ENCODE measurements at places on chromosomes 3 and 15.

GRCh38 chr3:131338948-131339640 is 42.5 kb upstream of the NUDT16 start:
- no peak for DNase-seq

DNA sequence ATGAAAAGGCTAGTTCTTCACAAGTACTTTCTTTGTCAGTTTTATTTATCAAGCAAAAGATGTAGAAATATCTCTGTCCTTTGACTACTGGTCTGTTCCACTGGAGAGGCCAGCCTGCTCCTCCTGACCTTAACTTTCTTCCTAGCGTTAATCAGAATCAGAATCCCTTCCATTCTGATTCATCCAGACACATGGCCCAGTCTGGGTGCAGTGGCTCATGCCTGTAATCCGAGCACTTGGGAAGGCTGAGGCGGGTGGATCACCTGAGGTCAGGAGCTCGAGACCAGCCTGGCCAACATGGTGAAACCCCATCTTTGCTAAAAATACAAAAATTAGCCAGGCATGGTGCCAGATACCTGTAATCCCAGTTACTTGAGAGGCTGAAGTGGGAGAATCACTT is 32.0 kb upstream of the MANF start:
- no peak for DNase-seq

DNA sequence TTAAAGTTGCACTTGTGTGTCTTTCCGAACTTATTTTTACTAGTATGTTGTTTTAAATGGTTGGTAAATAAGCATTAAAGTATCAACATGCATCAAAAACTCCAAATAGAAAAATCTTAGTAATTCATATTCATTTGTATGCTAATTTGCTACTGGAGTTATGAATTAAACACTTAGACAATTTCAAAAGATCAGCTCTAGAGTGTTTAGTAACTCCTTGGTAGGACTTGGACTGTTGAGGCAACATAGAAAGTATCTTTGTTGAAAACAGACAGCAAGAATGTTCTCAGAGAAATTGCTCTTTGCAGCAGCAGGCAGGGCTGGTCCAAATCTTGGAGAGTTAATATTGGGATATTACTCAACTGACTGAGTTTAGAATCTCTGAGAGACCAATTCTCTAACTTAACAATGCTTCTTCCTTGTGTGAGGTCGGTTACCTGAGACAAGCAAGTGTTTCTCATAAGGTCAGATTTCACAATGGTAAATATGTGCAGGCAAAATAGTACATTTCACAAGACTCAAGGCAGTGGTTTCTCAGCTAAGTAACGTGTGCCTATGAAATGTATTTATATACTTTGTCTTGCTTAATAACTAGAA is 147.8 kb upstream of the IL12A start:
- DNase-seq = no peak

DNA sequence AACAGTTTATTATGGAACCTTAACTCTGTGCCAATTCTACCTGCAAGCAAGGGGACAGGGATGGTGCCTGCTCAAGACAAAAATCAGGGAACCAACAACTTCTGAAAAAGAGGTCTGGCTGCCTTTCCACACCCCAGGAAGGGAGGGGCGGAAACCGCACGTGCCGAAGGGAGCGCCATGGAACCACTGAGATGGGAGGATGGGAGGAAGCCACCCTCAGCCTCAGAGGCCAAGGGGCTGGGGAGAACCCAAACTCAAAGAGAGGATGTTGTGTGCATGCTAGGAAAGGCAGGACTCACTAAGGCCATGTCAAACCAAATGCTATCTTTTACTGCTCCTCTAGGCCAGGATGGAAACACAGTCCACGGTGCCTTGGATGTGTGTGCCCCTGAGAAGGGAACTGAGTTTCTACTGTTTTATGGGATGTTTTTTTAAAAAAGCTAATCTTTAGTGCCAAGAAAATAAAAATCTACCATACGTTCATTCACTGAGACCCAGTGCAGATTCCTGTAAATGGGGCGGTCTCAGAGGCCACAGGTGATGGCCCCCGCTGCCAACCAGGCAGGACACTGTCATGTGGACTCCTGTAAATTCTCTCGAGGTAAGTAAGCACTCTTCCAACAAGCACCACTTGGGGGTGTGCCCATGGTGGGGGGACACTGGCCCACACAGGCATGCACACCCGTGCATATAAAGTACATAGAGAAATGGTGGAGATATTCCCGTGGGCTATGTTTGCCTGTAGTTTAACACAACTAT is 20.5 kb downstream of the SRPRB start:
- no peak for DNase-seq

- no peak for DNase-seq
These were observed 51.0 kb downstream of the CHDH start for GRCh38 chr3:53795176-53795575.

DNA sequence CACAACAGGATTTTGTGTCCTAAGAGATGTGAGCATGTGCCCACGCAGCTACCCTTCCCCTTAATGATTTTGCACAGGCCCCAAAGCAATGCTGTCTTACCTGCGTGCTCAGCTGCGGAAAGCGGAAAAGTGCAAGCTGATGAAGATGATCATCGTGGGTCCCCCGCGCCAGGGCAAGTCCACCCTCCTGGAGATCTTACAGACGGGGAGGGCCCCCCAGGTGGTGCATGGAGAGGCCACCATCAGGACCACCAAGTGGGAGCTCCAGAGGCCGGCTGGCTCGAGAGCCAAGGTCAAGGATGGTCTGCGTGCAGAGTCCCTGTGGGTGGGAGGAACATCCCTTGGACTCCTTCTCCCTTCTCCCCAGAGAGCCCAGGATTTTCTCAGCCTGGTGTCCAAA is 103.1 kb downstream of the LRRK1 start:
- no peak for DNase-seq

DNA sequence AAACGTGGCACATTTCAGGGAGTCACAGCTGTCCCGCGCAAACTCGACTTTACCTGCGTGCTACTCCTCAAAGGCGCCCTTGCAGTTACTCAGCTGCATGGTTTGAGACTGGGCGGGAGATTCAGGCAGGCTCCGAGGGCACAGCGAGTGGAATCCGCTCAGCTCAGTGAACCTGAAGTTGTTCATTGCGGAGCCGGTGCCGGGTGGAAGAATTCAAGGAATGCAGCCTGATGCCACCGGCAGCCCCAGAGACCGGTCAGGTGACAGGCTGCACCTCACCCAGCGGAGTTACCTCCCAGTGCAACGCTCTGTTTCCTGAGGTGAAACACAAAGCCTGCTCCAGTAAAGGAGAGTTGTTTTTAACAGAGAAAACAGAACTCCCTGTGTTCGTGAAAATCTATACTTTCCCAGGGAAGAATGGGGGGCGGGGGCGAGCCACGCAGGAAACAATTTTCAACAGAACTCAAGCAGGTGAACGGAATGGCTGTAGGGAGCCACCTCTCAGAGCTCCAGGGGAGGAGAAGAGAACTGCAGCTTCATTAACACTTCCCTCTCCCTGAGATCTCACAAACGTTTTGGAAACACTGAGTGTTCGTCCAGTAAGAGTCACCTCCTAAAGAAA is 3.8 kb downstream of the VEPH1 start:
- no peak for DNase-seq

DNA sequence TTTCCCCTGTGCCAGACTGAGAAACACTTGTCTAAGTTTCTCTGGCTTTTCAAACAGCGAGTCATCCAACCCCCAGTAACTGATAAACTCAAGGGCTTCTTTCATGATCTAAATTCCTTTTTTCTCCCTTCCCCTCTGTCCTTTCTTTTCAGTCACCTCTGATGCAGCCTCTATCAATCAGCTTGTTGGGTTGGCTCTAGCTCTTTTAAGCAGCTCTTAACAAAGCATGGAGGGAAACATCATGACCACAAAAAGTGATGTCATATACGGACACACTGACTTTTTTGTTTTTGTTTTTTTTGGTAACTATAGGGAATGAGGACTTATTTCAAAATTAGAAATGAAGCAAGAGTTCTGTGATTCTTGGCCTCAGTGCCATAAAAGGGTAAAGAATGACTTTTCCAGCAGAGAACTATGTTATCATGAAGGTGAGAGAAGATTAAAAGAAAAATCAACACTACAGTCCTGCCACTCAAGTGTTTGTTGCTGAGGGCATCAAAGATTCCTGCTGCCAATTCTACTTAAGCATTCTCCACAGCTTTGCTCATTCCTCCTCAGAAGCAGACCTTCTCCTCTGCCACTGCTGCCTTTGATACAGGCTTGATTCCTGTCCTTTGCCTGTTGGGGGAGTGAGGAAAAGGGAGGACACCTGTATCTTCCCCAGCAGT is 457.0 kb upstream of the ONECUT1 start:
- no peak for DNase-seq

Measured in activated CD4-positive, alpha-beta T cell treated with anti-CD3 and anti-CD28 coated beads for 4 hours (primary cell).